ENCODE measurements at places on chromosomes 16 and 17. TPM values are rescaled to one million over a fixed set of nuclear protein-coding genes. Genes with fewer than 3 reads are reported as not detected.

TMEM100 gene
- 13.3 TPM for polyA plus RNA-seq

KRTAP1-5 gene
- not detected for polyA plus RNA-seq

PRRT2 gene
- 0.17 TPM for polyA plus RNA-seq

- DNase-seq, result no peak
Observed at GRCh38 chr17:35214631-35215273, 20.6 kb upstream of the SLC35G3 start.

- DNase-seq, result no peak
Observed at GRCh38 chr17:64496348-64496785, 487 bp downstream of the POLG2 start.

DNA sequence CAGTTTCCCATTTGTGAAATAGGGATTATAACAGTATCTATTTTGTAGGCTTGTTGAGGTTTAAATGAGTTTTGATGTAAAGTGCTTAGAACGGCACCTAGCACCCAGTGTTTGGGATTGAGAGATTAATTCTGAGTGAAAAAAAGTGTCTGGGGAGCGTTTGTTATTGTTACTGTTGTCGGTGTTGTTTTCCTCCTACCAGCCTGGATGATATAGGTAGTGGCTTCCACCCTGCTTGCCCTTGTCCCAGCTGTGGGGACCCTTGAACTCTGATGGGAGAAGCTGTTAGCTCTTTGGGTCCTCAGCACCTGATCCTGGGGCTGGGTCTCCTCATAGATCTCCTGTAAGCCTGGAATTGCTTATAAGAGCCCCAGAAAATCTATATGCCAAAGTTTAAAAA is 4.9 kb downstream of the FMNL1 start:
- no peak for DNase-seq

- DNase-seq, result no peak
Observed at GRCh38 chr16:106623-107324, 28.7 kb downstream of the MPG start.

- no peak for DNase-seq
Observed at GRCh38 chr16:81928271-81928918, 82.9 kb downstream of the SDR42E1 start.

DNA sequence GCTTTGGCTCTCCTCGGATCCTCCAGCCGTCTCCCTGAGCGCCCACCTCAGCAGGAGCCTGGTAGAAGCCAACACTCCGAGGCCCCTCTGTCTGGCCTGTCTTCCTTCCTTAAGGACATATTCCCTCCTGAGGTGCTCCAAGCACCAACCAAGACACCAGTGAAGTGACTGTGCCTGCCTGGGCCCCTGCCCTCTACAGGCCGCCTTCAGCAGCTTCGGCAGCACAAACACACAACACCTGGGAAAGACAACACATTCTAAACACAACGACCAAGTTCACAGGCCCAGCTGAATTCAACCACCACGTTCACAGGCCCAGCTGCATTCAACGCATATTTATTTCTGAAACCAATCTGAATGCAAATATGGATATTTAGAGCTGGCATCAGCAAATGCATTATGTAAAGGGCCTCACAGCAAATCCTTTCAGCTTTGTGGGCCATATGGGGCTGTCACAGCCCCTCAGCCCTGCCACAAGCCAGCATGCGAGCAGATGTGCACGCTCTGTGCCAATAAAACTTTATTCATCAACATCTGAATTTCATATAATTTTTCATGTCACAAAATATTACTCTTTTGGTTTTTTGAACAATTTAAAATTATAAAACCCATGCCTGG is 12.2 kb downstream of the GALNS start:
- no peak for DNase-seq

GRCh38 chr16:20933589-20933988 is 33.0 kb downstream of the LYRM1 start:
- DNase-seq, result no peak

- no peak for DNase-seq
Observed at GRCh38 chr17:54521137-54521536, 379.5 kb upstream of the TOM1L1 start.

ASIC2 gene
- 0.01 TPM for polyA plus RNA-seq

CDH16 gene
- polyA plus RNA-seq, result 0.78 TPM

DNA sequence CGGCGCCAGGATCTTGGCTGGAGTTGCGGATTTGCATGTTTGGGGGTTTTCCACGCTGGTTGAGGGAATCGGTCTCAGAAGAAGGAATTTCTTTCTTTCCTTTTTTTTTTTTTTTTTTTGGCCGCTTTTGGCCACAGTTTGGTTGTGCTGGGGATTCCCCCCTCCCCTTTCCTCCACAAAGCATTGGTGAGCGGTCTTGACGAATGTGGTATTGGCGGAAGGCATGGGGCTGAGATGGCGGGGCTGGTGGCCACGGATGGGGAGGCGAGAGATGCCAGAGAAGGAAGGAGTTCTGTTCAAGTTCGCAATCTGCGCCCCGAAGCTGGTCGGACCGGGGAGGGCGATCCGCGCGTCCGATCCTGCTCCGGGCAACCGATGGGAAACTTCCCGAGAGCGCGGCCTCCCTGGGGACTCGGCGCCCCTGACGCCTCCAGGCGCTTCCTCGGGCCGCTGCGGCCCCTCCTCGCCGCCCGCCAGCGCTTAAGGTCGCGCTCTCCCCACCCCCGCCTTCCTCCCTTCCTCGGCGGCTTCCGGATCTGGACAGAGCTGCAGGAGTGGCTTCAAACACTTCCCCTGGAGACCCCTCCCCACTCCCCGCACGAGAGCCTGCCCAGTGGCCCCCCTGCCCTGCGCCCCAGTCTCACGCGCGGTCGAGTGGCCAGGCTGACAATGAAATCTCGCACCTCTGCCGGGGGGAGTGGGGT is 43.2 kb downstream of the RAI1 start:
- DNase-seq, result no peak

DNA sequence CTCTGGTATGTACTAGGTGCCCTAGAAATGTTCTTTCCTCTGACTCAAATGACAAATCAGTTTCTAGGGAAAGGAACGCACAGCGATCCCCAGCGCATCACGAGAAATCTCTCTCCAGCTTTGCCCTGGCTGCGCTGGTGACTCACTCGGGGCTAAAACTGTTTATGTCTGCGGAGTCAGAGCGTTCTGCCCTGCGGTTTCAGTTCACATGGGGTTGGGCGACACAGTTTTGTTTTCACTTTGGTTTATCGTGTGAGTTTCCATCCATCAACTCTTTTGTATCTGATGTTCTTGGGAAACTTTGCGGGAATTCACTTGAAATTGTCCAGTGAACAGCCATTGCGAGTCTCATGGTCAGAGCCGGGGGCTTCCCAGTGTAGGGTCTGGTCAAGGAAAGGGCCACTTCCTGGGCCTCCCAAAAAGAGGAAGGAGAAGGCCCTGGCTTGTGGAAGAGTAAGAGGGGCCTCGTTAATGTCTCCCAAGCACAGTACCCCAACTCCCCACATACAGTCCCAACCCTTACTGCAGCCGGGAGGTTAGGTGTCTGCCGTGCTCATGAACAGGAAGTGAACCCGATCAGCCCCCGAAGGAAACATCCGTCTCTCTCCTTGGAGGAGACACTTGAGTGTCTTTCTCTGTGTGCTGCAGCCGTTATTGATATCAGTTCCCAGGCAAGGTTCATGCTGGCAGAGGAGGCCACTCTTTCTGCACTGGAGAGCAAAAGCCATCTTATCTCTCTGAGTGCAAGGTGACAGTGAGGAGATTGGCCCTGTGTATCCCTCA is 643.2 kb downstream of the WWOX start:
- DNase-seq, result no peak

NXN gene
- polyA plus RNA-seq, result 33.4 TPM

GRCh38 chr17:2331303-2331702 is 5.0 kb downstream of the TSR1 start:
- DNase-seq, result no peak

- no peak for DNase-seq
Observed at GRCh38 chr17:1899403-1900000, 69.7 kb downstream of the RPA1 start.

DNA sequence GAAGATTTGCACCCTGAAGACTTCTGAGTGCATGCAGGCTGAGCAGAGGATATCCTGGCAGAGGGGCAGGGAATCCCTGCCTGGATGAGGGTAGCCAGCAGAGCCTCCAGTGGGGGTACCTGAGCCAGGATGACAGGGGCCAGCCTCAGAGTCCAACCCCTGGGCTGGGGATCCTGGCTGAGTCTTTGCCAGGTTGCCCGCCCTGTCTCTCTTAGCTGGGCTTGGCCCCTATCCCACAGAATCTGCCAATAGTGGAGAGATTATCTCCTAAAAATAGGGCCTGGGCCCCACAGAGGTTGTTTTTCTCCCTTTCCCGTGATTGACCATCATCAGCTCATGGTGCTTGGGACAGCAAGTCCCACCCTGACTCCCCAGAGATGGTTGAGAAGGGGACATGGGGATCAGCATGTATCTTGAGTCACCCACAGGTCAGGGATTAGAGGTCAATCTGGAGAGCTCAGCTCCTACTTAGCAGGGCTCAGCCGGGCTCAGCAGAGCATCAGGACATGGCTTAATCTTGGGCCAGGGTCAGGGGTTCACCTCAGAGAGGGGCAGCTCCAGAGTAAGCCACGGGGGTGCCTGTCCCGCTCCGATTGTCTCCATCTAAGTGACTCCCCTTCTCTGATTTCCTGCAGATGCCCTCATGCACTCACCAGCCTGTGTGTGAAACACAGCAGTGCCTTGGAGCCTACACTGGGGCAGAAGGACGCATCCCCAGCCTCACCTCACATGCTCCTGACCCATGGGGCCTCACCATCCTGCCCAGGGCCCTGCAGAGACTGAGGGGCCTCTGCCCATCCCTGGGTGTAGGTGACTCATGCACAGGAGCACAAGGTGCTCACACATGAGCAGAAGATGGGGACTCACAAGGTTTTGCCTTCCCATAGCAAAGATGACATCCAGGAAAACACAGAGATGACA is 11.5 kb downstream of the CDH16 start:
- DNase-seq, result no peak

DNA sequence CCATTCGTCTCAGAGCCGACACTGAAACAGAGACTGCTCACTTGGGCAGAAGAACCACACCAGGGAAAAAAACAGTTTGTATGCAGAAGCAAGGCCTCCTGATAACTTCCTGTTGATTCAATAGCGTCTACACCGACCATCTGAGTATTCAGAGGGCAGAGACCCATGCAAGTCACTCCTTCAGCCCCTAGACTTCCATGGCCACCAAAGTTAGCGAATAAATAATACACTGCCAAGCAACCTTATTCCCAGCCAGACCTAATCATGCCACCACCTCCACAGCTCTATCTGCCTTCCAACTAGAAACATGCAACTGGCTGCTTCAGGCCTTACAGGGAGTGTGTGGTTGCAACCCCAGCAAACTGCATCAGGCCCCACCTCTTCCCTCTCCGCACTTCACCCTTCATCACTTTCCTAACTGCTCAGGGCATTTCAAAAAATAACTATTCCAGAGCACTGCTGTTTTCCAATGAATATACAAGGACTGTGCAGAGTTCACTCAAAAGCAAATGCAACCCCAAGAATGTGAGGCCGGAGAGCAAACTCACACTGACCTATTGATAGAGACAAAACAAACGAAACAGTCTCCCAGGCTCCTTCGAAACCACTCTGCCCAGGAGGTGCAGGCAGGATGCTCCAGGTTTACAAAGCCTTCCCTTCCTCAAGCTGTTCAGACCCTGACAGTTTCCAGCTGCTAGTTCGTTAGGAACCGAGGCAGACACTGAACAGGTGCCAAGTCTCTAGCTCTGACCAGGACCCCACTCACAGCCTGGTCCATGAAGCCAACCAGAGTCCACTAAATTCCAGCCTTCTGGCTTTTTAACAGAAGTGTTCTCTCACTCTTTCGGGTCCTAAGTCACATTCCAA is 3.6 kb downstream of the USP7 start:
- no peak for DNase-seq

DNA sequence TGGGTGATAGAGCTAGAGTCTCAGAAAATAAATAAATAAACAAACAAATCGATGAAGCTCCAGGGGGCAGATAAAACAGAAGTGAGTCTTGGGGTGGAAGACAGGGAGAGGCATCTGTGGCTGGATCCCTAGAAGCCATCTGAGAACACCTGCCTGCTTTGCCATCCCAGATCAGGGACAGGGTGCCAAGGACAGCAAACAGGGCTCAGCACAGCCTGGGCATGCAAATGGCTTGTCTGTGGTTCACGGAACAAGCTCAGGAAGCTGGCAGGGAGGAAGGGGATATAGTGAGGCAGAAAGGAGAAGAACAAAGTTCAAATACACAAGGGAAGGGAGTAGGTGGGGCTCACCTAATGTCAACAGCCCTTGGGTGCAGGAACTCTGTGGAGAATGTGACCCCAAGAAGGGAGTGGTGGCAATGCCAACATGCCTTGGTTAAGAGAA is 27.5 kb downstream of the TRIM25 start:
- no peak for DNase-seq

- DNase-seq, result no peak
Observed at GRCh38 chr16:12639044-12639443, 164.6 kb downstream of the CPPED1 start.

- no peak for DNase-seq
Observed at GRCh38 chr17:10556301-10557005, 7.0 kb upstream of the MYH2 start.

SEZ6L2 gene
- 0.05 TPM for polyA plus RNA-seq

SMPD3 gene
- 0.08 TPM for polyA plus RNA-seq

GRCh38 chr16:69763599-69763942 is 1.4 kb downstream of the WWP2 start:
- DNase-seq, result no peak

GRCh38 chr17:59893676-59894100 is 767 bp downstream of the RPS6KB1 start:
- DNase-seq, result no peak

NHERF2 gene
- polyA plus RNA-seq, result 90.8 TPM

DNA sequence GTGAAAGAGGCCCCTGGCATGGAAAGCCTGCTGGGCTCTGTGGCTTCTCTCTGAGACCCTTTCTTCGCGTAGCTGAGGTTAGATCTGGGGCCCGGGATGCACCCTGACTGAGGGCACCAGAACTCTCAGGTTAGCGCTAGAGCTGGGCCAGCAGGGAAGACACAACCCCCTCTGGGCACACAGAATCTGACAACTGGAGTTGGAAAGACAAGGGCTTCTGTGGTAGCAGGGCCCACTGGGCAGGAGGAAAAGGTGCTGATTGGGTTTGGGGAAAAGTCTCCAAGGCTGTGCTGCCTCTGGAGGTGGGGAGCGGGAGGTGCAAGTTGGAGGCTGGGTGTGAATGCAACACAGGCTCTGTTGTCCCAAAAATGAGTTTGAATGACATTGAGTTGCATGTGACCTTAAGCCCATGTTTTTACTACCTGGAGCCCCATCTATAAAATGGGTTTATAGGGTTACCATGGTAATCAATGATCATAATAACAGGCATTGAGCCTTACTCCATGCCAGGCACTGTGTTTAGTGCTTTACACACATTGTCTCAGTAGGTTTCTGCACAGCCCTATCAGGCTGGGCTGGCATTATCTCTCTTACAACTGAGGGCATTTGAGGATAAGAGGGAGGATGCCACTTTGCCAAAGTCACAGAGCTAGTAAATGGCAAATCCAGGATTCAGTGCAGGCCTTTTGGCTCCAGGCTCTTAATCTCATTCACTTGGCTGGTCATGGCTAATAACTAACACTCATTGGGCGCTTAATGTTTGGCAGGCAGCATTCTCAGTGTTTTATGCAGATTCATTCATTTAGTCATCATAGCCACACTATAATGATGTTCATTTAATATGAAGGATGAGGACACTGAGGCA is 9.5 kb upstream of the IGFBP4 start:
- DNase-seq, result no peak
